ENCODE measurements at places on chromosomes 6 and 20. TPM values are rescaled to one million over a fixed set of nuclear protein-coding genes. Genes with fewer than 3 reads are reported as not detected.

UBE3D gene
- polyA plus RNA-seq = 9.4 TPM

ADAT2 gene
- 6.3 TPM for polyA plus RNA-seq

PCNA gene
- 74.3 TPM for polyA plus RNA-seq

HCRTR2 gene
- not detected for polyA plus RNA-seq

TGM2 gene
- polyA plus RNA-seq = 10.5 TPM

EPPIN gene
- not detected for polyA plus RNA-seq

SPATS1 gene
- polyA plus RNA-seq = not detected

SFTA2 gene
- polyA plus RNA-seq = not detected

CST7 gene
- polyA plus RNA-seq = 0.60 TPM

SNAI1 gene
- polyA plus RNA-seq = 10.5 TPM

GRCh38 chr20:6381887-6382286, 259.1 kb upstream of the FERMT1 start:
- no peak for DNase-seq

DNA sequence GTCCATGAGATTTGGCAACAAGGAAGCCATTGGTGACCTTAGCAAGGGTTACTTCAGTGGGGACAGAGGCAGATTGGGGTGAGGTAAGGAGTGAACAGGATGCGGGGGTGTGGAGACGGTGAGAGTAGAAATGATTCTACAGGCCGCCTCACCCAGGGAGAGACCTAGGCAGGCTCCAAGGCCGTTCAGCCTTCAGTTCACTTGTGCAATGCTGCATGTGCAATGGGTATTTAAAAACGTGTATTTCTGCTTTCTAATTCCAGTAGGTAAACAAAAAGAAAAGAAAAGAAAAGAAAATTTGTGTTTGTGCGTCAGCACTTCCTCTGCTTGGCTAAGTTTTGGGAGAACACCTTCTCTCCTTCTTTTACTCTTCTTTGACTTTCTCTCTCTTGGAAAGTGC, 56.8 kb downstream of the BANF2 start:
- DNase-seq = no peak

DNA sequence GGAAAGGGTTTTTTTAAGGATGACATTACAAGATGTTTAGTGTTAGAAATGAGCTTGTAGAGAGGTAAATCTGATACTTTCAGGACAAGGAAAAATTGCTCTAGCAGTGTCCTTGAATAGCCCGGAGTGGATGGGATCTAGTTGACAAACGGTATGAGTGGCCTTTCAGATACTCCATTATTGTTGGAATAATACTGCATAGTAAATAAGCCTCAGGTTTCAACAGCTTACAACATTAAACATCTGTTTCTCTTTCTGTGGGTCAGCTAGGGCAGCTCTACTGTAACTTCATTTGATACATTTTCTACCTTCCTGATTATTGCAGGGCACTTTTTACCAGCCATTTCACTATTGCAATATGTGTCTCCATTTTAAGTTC, 118.0 kb downstream of the B3GAT2 start:
- DNase-seq = no peak

- peak; percentile 13 for DNase-seq
Observed at GRCh38 chr6:30882759-30883684, 1.3 kb upstream of the DDR1 start.

DNA sequence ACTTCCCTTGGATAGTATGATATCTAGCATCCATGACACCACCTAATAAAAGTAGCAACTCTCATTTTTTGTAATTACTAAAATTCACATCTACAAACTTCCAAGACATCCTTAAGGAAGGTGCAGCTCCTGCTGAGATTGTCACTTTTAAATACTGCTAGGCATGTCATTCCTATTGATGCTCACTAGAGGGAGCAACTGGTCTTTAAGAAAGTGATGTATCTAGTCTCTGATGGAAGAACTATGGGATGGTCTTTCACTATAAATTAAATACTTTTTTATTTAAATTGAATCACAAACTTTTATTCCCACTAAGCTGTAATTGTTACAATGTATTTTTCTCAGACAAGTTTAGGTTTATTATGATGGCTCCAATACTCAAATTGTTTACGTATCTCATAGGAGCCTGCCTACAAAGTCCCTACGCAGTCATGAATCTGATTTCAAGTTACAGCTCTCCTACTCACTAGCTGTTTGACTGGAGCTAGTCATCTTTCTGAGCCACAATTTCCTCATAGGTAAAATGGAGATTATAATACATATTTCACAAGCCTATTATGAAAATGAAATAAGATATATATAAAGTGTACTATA, 8.1 kb upstream of the TSPYL1 start:
- peak; percentile 61 for DNase-seq

GRCh38 chr6:65088575-65088974, 618.5 kb downstream of the EYS start:
- no peak for DNase-seq

GRCh38 chr6:115945306-115945705, 115.4 kb downstream of the FRK start:
- no peak for DNase-seq
